ENCODE measurements at places on chromosomes 7 and 10.

DNA sequence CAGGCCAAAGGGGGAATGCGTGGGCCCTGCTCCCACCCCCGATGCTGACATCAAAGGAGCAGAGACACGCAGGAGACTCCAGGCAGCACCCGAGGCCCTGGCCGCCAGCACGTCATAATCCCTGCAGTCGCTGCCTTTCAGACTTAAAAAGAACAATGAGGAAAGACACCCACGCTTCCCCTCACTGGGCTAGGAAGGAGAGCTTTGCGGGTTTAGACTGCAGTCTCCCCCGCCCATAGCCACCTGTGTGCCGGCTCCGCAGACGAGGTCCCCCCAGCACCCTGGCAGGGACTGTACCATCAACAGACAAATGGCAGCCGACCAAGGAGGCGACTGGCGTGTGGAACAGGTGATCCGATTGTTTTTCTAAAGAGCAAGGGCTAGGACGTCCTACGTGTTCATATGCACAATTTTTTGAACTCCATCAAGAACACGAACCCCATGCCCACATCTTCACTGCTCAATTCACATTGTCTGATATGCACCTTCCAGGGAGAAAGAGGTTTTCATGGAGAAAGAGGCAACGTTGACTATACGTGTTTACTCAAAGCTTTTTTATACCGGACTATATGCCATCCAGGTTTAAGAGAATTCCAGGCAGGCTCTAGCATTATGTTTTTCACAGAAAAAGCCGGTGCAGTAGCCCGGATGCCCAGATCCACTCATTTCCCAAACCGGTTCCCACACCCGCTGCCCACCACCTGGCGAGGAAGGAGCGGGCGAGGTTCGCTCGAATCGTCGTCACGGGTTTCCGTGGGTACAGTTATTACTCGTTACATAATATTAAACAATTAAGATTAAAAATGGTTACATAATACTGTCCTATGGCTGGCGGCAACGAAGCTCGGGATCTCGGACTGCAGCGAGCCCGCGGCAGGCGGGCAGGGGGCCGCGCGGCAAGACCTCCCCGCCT is 1.1 kb downstream of the GRB10 start:
- no peak for DNase-seq

- no peak for DNase-seq
Observed at GRCh38 chr7:141417506-141417905, 133.7 kb upstream of the AGK start.

GRCh38 chr7:116236020-116236630 is 25.8 kb downstream of the TES start:
- DNase-seq, result peak; percentile 66

- no peak for DNase-seq
Observed at GRCh38 chr10:33355274-33355673, 20.8 kb upstream of the NRP1 start.

- no peak for DNase-seq
Observed at GRCh38 chr10:79046741-79047583, 21.8 kb upstream of the ZMIZ1 start.

DNA sequence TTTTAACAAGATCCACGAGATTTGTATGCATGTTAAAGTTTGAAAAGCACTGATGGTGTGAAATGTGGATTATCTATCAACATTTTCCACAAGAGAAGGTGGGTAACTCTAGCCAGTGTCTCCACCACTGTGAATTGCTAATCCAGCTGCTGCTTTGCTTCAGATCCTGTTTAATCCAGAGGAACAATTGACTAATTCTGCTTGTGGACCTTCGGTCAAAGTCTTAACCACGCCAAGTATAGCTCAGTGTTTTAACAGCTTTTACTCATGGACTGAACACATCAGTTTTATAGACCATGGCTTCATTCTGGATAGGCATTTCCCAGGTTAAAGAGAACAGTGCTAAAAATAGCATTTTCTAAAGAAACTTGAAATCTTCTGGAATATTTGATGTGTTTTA is 23.5 kb downstream of the ADK start:
- DNase-seq, result no peak

DNA sequence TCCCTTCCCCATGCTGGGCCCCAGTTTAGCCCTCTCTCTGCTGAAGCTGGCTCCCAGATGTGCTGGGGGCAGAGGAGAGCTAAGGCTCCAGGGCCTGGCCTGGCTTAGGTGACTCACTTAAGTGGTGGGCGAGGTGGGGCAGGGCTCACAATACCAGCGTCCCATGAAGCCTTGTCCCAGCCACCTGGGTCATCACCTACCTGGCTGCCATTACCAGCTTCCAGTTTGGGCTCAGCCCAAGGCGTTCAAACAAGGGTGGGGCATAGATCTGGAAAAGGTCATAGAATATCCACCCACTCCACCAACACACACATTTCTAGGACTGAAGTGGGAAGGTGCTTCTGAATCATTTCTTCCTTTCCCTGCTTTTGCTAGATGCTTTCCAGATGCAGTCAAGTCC is 8.3 kb downstream of the KAZALD1 start:
- DNase-seq, result no peak

DNA sequence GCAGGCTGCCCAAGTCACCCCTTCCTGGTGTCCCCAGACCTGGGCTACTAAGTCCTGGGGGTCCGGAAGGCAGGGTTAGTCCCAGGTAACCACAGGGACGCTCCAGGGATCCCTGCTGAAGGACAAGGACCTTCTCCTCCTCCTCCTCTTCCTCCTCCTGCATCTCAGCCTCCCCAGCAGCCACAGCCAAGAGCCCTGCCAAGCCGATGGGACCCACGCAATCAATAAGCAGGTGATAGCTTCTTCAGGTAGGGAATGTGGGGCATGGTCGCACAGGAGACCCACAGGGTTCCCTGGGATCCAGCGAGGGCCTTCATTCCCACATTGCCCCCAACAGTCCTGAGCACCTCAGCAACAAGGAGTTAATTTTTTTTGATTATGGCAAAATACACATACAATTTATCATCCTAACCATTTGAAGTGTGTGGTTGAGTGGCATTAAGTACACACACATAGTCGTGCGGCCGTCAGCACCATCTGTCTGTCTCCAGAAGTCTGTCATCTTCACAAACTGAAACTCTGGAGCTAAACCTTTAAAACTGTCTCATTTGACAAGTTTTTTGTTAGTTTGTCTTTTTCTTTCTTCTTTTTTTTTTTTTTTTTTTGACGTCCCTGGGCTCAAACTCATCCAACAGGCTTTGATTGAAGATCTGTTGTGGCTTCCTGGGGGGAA is 12.1 kb downstream of the CRYGN start:
- DNase-seq, result no peak

DNA sequence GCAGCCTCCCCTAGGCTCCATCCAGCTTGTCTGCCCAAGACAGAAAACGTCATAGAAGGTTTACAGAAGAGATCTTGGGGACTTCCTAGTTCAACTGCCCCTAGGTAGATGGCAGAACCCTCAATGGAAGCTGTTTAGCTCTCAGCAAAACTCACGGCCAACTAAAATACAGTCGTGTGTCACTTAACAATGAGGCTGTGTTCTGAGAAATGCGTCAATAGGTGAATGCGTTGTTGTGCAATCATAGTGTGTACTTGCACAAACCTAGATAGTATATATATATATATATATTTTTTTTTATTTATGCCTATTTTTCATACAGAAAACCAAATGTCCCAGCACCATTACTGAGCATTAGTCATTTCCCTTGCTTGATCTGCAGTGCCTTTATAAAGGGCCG is 100.4 kb upstream of the SH2B2 start:
- no peak for DNase-seq

DNA sequence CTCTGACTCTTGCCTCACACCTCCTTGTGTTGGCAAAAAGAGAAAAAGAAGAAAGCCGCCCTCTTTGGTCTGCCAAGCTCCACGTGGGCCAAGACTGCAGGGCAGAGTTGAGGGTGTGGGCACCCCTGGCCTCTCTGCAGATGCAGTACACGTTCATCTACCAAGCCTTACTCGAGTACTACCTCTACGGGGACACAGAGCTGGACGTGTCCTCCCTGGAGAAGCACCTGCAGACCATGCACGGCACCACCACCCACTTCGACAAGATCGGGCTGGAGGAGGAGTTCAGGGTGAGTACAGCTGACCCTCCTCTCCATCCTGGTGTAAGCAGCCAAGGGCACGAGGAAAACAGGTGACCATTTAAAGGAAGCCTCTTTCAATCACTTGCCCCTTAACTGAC is 56.1 kb downstream of the MKI67 start:
- DNase-seq, result no peak

GRCh38 chr10:29636178-29636577 is 1.4 kb upstream of the SVIL start:
- DNase-seq, result peak; percentile 71

DNA sequence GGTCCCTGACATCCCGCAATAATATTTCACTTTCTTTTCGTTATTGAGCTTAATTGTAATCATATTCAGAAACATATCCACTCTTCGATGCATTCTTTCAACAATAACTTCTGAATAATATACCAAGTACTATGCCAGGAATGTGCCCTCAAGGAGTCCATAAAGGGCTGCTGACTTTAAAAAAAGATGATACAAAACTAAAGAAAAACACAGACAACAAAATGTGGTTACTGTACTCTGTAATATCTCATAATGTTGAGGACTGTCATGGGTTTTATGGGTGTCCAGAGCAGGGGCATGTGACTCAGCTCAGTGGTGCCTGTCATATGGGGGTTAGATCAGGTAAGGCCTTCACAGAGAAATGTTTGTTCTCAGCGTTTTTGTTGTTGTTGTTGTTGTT is 73.7 kb downstream of the ARL4A start:
- peak; percentile 50 for DNase-seq

- DNase-seq, result no peak
Observed at GRCh38 chr10:97185326-97186058, at the start of gene SLIT1. Gene SLIT1 (minus strand): TSS chr10:97185959. CDS start chr10:97185674, 285 bp downstream.

- DNase-seq, result no peak
Observed at GRCh38 chr7:86956567-86956966, 102.9 kb downstream of the ELAPOR2 start.

GRCh38 chr10:13115832-13116803 is 16.2 kb downstream of the OPTN start:
- no peak for DNase-seq

GRCh38 chr7:6621195-6622133 is 6.1 kb downstream of the ZNF853 start:
- DNase-seq, result no peak

DNA sequence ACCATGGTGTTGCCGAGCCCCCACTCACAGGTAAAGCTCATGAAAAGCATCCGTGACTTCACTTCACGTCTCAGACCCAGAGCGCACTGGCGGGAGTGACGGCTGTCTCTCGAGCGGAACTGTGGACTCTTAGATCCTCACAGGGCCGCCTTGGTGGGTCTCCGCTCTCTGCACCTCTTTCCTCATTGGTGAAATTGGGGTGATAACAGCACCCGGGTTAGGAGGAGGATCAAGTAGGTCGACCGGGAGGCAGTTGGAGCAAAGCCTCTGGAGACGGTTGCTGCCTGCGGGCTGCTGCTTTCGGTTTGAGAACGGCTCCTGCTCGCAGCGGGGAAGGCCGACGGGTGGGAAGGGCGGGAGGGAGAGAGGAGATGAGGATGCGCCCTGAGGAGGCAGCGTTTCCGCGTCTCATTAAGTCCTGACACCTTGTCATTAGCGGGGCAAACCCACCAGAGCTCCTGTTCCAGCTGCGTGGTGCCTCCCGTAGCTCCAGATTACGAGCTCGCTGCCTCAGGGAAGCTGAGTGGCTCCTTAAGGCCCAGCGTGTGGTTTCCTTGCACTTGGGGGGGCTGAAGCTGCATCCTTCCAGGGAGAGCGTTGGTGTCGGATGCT is 51.9 kb upstream of the CFAP46 start:
- peak; percentile 30 for DNase-seq

DNA sequence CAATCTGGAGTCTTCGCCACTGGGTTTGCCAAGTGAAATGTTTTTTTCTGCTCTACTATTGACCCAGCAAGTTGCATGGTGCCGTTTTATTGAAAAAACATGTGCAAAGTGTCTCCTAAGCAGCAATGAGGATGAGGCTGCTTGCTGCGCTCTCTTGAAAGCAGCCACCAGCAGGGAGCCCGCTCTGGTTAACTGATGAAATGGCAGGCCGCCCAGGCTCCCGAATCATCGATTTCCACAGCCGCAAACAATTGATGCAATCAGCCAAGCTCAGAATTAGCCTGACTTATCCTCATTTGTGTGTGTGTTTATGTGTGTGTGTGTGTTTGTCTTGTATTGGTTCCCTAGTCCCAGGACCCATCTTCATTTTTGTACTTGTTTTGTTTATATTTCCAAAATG is 22.2 kb upstream of the LYZL1 start:
- DNase-seq, result peak; percentile 85

- peak; percentile 47 for DNase-seq
Observed at GRCh38 chr10:61888744-61889143, 12.8 kb upstream of the ARID5B start.

DNA sequence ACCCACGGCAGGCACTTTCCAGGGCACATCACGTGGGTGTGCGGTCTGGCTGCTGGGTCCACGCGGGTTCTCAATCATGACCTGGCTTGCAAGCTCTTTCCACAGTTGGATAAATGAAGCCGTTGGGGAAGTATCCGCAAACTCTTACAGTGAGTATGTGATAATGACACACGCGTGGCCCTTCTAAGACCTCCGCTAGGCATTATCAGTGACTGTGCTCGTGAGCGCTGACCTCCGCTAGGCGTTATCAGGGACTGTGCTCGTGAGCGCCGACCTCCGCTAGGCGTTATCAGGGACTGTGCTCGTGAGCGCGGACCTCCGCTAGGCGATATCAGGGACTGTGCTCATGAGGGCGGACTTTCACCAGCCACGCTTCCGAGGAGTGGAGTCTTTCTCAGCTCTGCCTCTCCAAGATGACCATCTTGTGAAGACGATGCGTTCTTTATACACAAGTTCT is 107.0 kb downstream of the WDR37 start:
- no peak for DNase-seq

GRCh38 chr7:41858201-41858600 is 155.3 kb upstream of the INHBA start:
- no peak for DNase-seq

DNA sequence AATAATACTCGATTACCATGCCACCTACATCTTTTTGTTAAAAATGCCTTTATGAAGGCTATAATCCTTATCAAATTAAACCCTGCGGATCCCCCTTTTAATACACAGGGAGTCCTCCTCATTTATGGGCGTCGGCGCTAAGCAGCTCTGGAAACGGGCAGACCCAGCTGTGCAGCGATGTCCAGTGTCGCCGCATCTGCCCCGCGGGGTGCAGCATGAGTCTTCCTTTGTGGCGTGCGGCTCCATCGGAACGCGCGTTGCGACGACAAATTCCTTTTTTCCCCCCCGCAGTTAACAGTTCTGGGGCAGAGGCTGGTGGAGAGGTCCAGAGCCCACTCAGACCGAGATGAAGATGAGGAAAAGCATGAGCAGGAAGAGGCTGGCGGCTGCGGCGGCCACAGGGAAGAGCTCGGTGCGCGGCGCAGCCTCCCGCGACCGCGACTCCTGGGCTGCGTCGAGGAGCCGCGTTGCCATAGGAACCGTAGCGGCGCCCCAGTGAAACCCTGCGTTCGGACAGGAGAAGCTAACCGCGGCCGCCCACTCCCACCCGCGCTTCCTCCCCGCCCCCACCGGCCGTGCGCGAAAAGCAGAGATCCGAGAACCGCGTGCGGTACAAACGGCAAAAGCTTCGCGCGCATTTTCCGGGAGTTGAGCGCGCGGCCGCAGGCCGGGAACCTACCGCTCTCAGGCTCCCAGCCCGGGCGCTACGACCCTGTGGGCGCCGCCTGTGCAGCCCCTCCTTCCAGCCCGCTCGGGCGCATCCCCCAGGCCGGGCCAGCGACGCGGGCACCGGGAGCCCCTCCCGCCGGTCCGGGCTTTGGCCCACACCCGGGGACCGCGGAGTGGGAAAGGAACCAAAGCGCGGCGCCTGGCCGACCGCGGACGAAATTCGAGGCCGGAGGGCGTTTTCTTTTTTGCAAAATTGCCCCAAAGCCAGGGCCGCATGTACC is 130.6 kb downstream of the SPAG6 start:
- peak; percentile 32 for DNase-seq

GRCh38 chr10:58184120-58184670 is 83.5 kb downstream of the IPMK start:
- DNase-seq, result no peak

Measured in fibroblast of skin of scalp (primary cell).